ENCODE measurements at places on chromosomes 13 and 19.

DNA sequence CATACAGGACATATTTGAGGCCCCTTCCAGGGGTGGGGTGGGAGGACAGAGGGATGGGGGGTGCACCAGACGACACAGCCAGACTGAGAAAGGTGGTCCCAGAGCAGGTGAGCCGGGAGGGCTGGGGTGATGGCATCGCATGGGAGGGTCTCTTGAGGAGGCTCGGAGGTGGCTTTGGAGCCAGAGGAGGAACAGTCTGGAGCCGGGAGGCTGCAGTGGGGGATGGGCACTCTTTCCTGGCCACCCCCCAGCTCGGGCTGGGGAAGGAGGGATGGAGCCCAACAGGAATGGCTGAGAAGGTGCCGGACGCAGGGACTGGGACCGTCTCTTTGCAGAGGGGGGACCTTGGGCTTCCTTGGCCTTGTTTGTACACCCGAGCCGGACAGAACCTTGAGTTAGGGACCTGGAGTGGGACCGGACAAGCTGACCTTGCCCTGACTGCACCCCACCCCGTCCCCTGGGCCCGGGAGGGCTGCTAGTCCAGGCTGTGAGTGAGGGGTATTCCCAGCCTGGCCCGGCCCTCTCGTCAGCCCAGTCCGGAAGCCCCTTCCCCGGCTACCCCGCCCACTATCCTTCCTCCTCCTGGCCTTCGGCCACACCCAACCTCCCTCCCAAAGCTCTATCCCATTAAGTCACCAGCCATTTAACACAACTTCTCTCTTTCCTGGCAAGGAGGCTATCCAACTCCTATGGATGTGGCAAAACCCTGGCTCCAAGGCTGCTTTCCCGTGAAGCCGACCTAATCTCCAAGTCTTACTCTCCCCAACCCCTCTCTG is 816 bp upstream of the TBXA2R start:
- DNase-seq: no peak

- DNase-seq: no peak
Observed at GRCh38 chr13:93727211-93728141, 500.9 kb downstream of the GPC6 start.

- no peak for DNase-seq
Observed at GRCh38 chr13:80501556-80501955, 160.6 kb upstream of the SPRY2 start.

GRCh38 chr19:31518216-31519020 is 169.2 kb upstream of the TSHZ3 start:
- DNase-seq: no peak

GRCh38 chr13:73656863-73657262 is 477.3 kb downstream of the KLF12 start:
- no peak for DNase-seq

- DNase-seq: no peak
Observed at GRCh38 chr19:20964798-20965197, 41.7 kb downstream of the ZNF85 start.

Measured in prostate gland (tissue), 2 donors.